ENCODE measurements at places on chromosomes 1 and 21.

DNA sequence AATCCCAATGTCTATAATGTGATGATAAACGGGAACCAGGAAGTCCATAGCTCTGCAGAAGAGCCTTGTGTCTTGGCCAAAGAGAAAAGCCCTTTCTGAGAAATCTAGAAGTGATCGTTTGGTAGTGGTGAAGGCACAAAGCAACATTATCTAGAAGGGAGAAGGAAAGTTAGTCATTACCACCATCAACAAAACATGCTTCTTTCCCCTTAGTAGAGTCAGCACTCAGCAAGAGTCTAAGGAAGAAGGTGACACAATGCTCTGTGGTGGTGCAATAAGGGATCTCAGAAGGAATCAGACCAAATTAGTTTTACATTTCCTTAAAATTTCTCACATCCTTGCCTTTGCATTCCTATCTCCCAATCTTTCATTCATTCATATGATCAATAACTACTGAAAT, 134.4 kb upstream of the PRDX6 start:
- no peak for DNase-seq

GRCh38 chr1:222233444-222234158, 314.3 kb downstream of the HHIPL2 start:
- no peak for DNase-seq

DNA sequence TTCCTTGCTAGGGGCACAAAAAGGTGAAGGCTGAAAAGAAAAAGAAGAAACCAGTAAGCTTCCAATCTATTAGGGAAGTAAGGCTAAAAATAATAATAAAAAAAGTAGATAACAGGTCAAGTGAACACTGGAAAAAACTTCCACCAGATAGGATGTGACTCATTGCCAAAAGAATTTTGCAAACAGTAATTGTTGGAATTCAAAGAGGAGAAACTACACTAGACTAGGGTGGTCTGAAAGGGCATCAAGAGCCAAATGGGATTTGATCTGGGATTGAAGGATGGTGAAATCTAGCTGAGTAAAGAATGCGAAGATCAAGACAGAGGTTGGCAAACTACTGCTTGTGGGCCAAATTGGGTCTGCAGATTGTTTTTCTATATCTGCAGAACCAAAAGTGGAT, 6.0 kb upstream of the ST6GALNAC3 start:
- DNase-seq: no peak

DNA sequence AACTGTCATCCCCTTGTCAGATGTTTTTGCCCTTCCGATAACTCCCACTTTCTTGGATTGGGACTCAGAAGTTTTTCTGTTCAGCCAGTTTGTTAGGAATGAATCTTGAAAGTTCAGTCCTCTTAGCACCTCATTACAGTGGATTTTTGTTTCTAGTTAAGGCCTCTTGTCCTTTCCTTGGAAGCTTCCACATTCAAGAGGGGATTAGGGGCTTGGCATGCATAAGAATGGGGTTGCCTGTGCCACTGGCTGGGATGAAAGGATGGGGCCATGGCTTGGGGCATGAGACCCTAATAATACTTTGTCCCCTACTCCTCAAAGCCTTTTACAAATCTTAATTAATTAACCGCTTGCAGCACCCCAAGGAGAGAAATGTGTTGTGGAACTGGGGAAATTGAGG, 2.4 kb upstream of the DHDDS start:
- no peak for DNase-seq

DNA sequence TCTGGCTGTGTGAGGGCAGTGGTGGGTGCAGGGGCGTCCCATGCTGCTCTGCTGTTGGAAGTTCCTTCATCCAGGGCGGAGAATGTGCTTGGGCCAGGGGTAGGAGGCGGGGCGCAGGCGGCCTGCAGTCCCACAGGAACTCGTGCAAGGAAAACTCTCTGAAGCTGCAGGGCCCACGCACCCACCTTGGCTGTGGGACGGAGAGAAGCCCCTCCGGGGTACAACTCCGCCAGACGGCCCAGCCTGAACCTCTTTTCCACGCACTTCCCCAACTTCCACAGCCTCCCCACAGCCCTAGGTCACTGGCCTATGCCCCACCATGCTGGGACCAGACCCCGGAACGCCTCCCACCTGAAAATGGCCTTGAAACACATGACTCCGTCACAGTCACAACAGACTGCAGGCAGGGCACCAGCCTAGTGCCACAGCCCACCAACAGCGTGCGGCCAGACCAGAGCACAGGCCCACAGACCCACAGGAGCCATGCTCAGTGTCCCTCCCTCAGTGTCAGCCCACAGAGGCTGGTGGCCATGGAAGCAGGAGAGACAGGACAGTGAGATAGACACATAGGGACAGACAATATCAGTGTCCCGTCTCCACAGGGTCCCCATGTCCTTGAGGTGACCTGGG, 47.8 kb downstream of the WNT9A start:
- no peak for DNase-seq

DNA sequence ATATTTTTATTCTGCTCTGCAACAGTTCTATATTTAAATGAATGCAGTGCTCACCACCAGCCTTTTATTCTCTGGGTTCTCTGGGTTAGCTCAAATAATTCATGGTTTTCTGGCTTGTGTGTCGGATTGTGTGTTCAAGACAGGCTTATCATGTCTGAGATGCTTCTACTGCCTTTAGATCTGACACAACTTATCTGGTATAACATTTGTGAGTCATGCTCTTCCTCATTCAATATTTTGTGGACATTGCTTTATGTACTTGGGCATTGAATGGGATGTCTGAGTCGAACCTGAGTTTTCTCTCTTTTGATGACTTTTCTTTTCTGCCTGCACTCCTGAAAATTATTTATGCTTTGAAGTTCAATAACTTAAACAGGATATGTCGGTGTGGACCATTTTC, 17.6 kb upstream of the PKP1 start:
- no peak for DNase-seq

DNA sequence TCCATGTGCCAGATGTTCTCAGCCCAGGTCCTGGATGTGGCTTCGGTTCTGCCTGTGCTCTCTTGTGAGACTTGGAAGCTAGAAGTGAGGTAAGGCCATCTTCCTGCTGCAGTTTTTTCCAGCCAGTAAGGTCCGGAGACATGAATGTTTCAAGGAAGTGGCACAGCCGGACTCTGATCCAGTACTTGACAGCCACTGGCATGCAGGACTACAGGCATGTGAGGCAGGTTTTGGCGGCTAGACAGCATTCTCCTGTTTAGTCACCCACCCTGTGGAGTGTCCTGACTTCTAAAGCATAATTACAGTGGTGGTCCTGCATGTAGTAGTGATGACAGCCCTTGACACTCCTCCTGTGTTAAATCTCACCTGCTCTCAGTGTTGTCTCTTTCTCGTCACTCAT, 72.3 kb downstream of the TNFSF4 start:
- no peak for DNase-seq

DNA sequence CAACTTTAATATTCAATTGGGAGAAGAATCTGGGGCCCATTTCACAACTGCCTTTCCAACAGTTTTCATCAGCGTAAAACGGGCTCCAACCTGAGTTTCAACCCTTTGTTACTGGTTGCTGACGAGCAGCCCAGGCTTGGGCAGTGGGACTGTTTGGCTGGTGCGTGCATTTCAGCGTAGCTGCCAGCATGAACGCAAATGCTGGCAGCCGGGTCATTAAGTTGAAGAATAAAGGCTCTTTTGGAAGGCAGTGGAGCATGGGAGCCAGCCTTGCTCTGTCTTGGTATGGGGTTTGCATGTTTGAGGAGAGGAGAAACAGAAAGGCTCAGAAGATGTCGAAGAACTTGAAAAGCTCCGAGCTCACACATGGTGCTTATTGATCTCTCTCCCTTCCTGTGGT, 40.7 kb downstream of the WDR3 start:
- DNase-seq: no peak

GRCh38 chr1:210558302-210558701, 229.6 kb downstream of the HHAT start:
- DNase-seq: no peak

GRCh38 chr1:109365642-109366204, 32.0 kb downstream of the SORT1 start:
- no peak for DNase-seq

GRCh38 chr1:54135436-54136120, 17.2 kb downstream of the CDCP2 start:
- DNase-seq: no peak

GRCh38 chr1:184698969-184699368, 55.7 kb downstream of the EDEM3 start:
- no peak for DNase-seq
